ENCODE measurements at places on chromosomes 7 and 10.

DNA sequence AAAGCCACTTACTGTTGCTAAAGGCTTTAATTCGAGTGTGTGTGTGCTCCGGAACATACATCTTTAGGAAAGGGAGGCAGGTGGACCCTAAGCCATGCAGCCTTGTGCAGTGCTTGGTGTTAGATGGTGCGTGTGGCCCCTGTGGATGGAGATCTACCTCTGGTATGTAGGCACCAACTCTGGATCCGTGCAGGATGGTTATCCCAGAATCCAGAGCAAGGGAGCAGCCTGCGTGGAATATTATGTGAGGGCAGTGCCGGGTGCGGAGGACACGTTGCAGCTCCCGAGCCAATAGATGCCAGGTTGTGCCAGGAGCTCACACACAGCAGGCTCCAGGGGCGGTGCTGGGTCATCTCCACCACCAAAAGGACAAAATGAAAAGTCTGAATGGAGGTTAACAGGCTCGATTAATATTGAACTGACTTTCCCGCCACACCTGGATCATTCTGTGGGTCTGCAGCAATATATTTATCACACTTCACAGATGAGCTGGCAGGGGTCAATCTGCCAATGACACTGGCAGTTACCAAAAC lies 143.0 kb upstream of the NPS start:
- no peak for DNase-seq

DNA sequence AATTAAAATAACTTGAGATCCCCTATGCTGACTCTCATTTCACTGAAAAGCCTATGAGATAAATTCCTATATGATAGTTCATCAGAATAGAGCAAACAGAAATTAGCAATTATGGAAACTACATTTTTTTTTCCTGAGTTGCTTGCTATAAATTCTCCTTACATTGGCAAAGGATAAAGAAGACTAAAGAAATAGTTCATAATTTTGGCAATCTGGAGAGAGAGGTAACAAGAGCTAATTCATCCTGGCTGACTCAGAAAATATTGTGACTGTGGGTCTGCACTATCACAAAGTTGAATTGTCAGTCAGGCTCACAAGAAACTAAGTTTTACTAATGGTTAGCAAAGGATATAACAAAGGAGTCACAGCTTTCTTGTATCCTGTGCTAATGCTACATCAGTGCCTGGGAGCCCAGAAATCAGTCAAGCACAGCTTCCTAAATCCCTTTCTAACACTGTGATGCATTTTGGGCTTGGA lies 483.0 kb downstream of the MAGI2 start:
- peak; percentile 8 for DNase-seq

- DNase-seq = no peak
These were observed 329.5 kb downstream of the GPR158 start for GRCh38 chr10:25504306-25504705.

GRCh38 chr10:66639371-66639770 lies 286.5 kb upstream of the LRRTM3 start:
- peak; percentile 83 for DNase-seq

Measured in iris pigment epithelial cell (primary cell).